ENCODE measurements at places on chromosomes 12 and 14.
A peak's percentile ranks its signal among the peaks of the same experiment; 100 is the strongest.

DNA sequence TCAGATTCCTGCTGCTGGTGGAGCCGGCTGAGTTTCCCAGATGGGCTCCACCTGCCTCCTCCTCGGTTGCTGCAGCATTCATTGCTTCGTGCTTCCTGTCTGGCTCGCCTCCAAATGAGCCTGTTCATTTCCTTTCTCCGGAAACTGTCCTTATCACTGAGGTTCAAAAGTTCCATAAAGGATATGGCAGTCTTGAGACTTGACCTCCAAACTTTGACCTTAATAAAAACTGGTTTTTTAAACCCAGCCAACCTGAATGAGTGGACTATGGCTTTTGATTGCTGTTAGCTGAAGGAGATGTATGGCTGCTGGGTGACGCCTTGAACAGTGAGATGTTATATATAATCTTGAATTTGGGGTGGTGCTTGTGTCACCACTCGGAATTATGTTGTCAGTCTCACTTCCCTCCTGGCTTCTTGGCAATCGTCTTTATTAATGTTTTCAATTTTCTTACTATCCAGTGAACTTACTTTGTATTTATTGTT, 62.7 kb downstream of the RASSF3 start:
- DNase-seq, result peak; percentile 28

GRCh38 chr14:24910408-24910986, 139.4 kb downstream of the STXBP6 start:
- no peak for DNase-seq

GRCh38 chr14:67068251-67068650, 121.0 kb upstream of the GARIN2 start:
- DNase-seq, result no peak

GRCh38 chr14:84937449-84937848, 592.5 kb upstream of the FLRT2 start:
- no peak for DNase-seq

DNA sequence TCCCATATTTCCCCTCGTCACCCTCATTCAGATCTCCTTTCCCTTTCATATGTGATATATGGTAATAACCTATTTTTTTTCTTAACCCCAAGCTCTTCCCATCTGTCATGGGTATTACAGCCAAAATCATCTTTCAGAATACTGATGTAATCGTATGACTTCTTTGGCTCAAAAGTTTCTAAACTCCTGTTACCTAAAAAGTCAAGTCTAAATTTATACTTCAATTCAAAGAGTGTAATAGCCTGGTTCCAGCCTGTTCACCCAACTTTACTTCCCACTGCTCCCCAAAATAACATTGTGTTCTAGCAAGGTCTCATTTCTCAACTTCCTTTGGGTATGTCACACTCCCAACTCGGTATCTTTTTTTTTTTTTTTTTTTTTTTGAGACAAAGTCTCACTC, 48.5 kb downstream of the TBK1 start:
- DNase-seq, result no peak

DNA sequence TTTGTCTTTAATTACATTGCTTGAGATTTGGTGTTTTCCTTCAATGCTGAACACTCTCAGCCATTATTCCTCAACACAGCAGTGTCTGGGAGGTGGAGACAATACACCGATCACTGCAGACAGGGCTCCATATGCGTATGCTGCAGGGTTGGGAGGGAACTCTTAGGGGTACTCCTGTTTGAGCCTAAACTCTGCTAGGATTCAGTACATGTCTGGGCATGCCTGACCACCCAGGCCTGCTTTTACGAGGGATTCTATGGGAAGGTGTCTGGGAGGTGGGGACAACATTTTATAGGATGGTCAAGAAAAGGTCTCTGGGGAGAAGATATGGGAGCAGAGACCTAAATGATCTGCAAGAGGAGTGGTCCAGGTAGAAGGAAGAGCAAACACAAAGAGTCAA, 34.3 kb downstream of the DHRS2 start:
- DNase-seq, result no peak

DNA sequence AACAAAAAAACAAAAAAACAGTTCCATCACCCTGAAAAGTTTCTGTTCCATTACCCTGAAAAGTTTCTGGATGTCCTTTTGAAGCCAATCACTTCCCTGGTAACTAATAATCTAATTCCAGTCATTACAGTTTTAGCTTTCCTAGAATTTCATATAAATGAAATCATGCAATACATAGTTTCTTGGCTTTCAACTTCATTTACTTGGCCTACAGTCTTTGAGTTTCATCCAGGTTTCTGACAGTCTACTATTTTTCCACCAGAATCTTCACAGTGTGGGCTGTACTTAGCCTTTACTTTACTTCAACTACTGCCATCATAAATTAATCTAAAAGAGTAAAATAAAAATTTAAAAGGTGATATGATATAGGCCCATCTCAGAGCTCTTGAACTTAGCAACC, 55.5 kb downstream of the RPS6KA5 start:
- DNase-seq, result no peak

GRCh38 chr12:49916129-49916919, 12.6 kb upstream of the FAIM2 start:
- DNase-seq, result no peak

DNA sequence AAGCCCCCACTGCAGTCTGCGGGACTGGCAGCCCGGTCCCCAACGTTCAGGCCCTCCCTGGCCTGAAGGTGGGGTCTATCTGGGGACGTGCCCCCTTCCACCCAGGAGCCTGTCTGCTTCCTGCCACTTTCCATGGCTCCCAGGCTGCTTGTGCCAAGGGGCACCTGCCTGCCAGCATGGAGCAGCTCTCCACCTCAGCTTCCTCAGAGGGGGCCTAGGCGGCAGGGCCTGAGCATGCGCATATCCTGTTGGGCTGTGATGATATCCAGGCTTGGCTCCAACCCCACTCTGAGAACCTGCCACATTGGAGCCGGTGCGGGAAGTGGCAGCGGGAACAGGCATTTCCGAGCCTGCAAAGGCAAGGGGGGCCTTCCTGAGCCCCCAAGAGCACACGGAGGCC, 57.4 kb downstream of the FUT8 start:
- no peak for DNase-seq

DNA sequence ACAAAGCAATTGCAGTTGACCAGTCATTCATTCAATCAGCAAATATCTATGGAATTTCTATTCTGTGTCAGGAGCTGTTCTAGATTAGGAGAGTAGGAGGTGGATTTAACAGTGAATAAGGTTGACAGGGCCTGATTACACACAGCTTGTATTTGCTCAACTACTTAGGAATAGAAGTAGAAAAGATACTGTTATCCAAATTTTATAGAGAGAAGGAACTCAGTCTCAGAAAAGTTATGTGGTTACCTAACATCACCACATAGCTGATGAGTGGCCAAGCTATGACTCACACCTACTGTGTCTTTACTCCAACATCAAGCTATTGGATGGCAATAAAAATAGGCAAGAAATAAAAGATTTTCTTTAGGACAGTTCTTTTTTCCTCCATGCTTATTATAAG, 374.8 kb downstream of the RMST start:
- DNase-seq, result no peak

GRCh38 chr14:84961637-84962036, 568.3 kb upstream of the FLRT2 start:
- no peak for DNase-seq

DNA sequence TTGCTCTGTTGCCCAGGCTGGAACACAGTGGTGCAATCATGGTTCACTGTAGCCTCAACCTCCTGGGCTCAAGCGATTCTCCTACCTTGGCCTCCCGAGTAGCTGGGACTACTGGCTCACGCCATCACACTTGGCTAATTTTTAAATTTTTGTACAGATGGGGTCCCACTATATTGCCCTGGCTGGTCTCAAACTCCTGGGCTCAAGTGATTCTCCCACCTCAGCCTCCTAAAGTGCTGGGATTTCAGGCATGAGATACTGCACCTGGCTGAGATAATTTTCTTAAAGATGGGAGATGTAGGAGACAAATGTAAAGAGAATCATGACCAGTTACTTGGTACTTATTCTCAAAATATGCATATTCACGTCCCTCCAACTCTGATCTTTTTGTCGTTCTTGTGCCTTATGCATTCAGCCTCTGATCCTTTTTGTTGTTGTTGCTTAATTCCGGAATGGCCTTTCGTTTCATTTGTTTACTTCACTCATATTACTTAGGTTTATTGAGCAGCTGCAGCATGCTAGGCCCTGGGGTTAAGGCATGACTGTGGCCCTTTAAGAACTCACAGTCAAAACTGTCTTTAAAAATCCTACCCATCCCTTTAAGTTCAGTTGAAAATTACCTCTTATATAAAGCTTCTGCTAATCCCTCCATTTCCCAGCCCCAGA, 8.9 kb downstream of the RBMS2 start:
- no peak for DNase-seq

DNA sequence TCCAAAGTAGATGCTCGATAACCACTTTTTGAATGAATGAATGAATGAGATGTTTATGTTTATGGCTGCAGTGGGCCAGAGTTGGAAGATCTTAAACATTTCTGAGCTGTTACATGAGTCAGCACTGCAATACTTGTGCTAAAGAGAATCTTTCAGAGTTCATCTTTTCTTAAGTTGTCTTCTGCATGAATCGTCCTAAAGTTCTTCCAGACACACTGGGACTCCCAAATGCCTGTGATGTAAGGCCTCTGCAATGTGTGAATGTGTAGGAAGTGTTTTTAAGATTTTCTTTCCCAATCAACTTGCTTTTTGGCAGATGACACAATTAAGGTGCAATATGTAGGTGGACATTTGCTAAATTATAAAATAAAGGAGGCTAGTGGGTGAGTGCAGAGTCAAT, 50.3 kb upstream of the TRIM9 start:
- no peak for DNase-seq

- DNase-seq, result no peak
Observed at GRCh38 chr14:96911499-96912149, 114.4 kb downstream of the VRK1 start.

GRCh38 chr14:37202812-37203211, 5.1 kb downstream of the MIPOL1 start:
- DNase-seq, result no peak

DNA sequence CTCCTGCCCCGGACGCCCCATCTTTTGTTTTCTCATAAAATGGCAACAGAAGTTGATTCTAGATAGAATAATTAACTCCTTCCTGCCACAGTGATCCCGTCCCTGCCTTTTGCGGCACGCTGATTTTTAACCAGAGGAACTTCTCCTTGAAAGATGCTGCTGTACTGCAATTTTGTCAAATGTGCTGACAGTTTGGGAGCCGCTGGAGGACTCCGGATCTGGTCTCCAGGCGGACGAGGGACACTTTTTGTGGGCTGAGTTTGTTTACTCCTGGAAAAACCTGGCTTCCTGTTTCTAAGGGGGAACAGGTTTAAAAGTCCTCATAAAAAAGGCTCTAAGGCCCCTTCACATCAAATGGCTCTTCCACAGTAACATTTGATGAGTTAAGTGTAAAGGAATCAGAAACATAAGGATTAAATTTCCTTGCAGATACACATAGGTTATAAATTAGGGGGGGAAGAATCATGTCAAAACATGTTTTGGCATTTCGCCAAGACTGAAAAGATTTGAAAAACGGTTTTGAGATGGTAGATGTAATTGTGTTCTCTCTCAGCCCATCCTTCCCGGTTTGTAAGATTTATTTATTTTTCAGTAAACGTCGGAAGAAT, 15.5 kb downstream of the FZD10 start:
- DNase-seq, result no peak

DNA sequence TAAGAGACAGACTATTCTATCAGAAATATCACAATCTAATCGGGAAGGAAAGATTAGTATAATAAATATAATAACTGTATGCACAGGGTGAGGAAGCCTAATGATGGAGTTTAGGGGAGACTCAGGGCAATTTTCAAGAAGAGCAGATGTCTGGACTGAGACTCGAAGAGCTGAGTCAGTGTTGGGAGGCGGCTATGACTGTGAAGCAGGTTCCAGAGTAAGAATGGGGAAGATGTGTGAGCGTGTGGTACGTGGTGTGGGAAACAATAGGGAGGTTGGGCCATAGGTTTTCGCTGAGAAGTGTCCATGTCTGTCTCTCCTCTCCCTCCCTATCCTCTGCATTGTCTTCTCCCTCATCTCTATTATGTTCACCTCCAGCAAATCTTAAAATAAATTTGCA, 85.6 kb downstream of the LMO3 start:
- DNase-seq, result no peak

DNA sequence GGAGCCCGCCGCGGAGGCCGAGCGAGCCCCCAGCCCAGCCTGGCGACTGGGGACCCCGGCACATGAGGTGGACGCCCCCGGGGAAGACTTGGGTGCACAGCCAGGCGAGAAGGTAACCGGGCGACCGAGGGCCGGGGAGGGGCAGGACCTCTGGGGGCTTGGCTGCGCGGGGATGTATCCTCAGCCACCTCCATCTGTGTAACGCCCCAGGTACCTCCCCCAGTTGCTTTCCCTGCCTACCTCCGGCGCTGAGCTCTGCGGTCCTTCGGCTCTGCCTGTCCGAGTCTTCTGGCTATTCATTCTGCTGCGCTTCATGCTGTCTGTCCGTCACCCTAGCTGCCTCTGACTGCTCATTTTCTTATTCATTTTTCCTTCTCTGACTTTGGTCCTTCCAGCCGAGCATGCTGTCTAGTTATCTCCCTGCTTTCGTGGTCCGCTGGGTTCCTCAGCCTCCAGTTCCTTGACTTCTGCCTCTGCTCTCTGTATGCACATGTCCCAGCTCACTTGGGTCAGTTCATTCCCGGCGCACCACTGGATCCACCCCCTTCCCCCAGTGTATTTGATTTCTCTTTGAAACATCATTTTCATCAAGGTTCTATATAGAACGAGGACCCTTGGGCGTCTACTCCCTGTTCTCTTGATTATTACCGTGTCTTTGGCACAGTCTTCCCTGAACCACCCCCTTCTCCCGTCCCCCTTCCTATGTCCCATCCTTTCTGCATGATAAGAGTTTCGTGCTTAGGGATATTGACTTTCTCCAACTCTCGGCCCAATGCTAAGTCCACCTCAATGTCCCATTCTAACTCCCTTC, 612 bp downstream of the PHC1 start:
- DNase-seq, result peak; percentile 41

DNA sequence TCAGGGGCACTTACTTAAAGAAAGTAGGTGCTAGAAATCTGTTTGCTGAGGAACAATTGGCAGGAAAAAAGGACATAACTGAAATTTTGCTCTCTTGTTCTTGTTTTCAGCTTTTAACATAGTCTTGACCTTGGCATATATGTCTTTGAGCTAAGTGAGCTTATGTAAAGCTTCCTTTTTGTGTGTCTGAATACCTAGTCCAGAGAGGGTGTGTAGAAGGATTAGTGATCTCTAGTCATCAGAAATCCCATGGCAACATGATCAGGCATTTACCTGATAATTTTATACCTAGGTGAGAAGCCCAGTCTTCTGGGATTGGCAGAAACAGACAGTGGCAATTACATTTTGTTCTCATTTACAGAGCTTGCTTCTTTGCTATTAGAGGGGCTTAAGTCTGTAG, 166.1 kb downstream of the SNAPC1 start:
- no peak for DNase-seq

All from stimulated activated CD8-positive, alpha-beta memory T cell treated with anti-CD3 and anti-CD28 coated beads, Interleukin-4, amount 100 ng/mL, for 1 hour (primary cell).